Renal pelvis (tissue), 12 donors: ENCODE measurements at places on chromosomes 6 and 20. TPM values are rescaled to one million over a fixed set of nuclear protein-coding genes. Genes with fewer than 3 reads are reported as not detected.

DNA sequence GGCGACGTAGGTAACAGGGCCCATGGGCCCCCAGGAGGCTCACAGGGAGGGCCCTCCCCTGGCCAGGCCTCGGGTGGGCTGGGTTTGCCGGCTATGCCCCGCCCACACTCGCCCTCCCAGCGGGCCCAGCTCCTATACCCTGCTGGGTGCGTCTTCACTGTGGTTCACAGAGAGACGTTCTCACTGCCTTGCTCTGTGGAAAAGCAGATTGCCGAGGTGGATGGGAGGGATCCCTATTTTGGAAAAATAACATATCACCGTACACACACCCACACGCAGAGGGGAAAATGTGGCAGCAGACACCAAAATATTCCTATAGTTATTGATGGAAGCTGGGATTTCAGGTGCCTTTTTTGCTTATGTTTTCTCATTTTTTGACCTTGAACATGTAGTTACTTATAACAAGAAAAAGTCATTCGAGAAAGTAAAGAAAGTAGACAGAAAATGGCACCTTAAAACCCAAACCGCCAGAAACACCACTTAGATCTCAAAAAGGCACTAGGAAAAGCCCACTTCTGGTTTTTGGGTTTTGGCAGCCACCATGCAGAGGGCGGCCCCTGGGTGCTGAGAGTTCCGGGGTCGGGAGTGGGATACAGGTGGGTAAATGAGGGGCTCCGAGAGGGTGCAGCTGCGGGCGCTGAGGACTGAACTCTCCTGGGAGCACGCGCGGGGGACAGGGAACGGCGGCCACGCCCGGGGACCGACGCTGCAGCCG lies 49.4 kb downstream of the TMEM242 start:
- DNase-seq = no peak

DNA sequence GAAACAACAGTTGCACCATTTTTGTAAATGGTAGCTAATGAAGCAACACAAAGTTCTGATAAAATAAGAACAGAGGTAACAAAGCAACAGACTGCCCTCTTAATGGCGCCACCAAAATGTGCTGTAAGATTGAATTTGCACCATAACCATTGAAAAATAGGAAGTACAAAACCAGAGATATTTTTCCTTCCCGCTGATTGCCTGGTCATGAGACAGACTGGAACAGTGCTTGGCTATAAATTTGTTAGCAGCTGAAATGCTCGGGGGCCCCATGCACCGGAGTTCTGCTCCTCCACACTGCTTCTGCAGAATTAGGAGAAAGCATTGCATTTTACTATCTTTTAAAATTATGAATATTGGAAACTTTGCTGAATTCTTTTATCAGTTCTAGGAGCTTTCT lies 164.4 kb upstream of the QKI start:
- no peak for DNase-seq

GRCh38 chr6:25971187-25971821 lies 8.7 kb downstream of the TRIM38 start:
- DNase-seq = peak; percentile 76

DNA sequence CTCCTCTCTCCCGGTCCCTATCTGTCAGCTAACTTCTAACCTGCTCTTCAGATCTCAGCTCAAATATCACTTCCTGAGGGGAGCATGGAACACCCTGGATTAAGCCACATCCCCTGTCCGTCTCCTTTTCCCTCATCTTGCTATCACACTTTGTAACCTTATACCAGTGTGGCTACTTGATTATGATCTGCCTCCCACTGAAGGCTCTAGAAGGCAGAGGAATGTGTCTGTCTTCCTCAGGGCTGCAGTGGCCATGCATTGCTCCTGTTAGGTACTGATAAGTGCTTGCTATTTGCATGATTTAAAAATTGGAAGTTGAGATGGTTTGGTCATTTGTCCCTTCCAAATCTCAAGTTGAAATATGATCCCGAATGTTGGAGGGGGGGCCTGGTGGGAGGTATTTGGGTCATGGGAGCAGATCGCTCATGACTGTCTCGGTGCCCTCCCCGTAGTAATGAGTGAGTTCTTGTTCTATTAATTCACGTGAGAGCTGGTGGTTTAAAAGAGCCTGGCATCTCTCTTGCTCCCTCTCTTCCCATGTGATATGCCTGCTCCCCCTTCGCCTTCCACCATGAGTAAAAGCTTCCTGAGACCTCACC lies 71.4 kb downstream of the PLCB4 start:
- DNase-seq = peak; percentile 42

The RIN2 gene
- 43.3 TPM for polyA plus RNA-seq
